A172 (cell line): ENCODE measurements at places on chromosomes 7 and 10.
A peak's percentile ranks its signal among the peaks of the same experiment; 100 is the strongest.

DNA sequence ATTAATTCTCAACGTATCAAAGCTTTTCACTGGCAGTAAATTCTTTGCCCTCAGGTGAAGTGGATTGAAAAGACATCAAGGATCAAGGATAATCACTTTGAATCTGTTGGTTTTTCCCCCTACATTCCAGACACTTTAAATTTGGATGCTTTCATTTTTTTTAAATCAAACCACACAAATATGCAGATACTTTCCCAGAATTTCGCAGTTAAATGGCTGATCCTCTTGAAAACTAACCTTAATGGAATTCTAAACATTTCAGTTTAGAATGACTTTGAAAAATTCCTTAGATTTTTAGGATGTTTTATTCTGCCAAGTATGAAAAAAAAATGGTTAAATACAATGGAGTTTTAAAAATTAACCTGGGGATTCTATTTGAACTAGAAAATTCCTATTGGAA, 325.9 kb downstream of the GFRA1 start:
- peak; percentile 77 for DNase-seq

- no peak for DNase-seq
Measured at GRCh38 chr7:148962440-148962822, 65.9 kb downstream of the PDIA4 start.

GRCh38 chr10:48442090-48442808, 135.8 kb downstream of the MAPK8 start:
- no peak for DNase-seq

DNA sequence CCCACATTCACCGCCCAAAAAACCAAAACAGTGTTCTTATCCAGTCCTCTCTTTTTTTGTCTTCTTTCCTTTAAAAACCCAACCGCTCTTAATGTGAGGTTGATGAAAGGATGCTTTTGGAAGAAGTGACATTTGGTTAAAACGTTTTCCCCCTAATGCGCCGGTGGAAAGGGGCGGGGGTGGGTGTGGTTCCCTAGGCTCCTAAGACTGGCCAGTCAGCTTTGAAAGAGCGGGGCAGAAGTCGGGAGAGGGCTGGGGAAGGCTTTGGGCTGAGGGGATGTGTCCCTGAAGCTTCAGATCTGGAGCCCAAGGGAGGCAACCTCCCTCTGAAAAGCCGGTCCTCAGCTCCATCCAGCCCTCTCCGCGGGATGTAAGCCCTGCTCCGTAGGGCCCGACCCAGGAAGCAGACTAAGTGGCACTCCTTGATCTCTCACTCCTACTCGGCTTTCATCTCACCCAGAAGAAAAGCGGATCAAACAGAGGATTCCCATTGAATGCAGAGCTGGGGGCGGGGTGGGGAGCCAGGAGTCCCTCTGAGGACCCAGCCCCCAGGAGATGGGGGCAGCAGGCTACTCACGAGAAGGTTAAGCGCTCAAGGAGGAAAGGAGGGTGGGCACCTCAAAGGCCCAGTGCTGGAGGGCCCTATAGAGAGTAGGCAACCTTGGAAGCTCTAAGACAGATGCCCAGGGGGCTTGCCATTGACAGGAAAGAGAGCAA, 2.4 kb upstream of the EVX1 start:
- no peak for DNase-seq

DNA sequence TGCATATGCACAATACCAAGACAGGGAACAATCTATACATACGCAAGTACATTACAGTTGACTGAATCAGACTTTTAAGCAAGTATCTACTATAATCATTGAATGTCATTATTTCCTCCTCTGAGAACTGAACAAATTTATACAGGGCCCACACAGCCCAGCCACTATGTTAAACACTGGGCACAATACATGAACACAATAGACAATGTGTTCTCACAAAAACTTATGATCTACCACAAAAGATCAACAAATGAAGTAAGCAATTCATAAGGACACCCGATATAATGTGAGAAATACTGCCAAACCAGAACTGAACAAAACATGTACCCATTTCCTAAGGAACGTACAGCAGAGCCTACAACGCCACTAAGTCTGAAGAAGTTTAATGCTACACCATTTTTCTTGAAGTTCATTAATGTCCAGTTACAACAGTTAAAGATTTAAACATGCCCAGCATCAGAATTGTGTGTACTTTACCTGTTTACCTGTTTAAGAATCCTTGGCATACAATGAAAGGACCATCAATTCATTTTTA, 31.5 kb downstream of the SHTN1 start:
- DNase-seq = no peak

DNA sequence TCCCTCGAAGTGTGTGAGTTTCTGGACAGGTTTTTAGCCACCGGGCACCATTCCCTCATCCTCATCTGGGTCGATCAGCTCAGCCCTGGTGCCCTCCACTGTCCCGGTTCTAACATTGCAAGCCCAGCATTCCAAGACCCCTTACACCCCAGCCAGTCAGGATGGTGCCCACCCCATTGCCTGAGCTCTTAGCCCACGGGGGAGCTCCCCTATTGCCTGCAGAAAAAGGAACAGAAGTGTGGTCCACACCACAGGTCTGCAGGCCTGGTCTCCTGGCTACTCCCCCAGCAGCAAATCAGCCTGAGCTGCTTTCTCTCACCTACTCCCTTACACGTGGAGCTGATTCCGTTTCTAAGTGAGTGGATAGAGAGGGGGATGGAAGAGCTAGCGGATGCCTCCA, 4.8 kb downstream of the CALML5 start:
- DNase-seq = no peak

- no peak for DNase-seq
Measured at GRCh38 chr7:156002362-156003066, 190.3 kb upstream of the SHH start.

DNA sequence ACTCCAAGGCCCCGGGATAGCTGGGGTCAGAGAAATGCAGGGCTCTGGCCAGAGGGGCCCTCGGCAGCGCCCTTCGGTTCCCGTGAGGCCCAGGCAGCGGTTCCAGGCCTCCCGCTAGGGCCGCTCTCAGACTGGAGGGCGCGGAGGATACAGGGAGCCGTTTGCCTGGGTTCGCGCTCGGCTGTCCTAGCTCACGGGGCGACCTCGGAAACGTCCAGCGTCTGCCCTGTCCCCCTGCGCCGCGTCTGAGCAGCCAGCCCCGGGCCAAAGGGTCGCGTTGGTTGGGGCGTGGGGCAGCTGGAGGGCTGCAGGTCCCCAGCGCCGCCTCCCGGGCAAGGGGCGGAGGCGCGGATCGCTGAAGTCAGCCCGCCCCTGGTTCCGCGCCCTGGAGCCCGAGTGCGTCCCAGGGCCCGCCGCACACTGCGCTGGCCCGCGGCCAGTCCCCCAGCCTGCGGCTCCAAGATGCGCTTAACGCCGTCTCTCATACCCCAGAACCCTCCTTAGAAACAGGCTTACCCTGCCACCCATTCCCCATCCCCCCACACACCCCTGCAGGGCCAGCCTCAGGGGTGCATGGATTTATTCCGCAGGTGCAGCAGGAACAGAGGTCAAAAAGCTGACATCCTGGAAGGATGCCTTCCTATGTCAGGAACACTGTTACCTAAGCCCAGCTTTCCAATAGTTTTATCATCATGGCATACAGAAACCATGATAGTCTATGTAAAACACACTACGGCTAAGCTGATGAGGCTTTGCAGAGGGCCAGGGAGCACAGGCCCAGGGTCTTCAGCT, 22.1 kb upstream of the OPN4 start:
- no peak for DNase-seq

- DNase-seq = no peak
Measured at GRCh38 chr10:113618338-113618737, 45.5 kb downstream of the NRAP start.

GRCh38 chr10:124599588-124600050, 138.0 kb downstream of the LHPP start:
- no peak for DNase-seq

GRCh38 chr10:112045938-112046337, 137.6 kb downstream of the GPAM start:
- no peak for DNase-seq

DNA sequence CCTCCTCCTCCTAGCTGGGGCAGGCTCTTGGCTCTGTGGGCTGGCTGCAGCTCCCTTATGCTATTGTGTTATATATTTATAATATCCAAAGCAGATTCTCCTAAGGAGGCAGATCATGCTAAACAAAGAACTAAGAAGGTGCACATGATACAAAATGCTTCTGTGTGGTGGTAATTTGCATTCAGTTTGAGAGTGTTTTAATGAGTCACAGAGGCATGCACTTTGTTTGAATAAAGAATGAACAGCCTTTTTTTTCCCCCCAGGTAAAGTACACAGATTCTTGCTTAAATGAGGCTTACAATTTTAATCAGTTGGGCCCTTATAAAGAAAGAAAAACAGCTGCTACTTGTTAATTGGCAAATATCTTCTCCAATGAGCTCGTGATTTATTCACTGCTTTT, 95.0 kb downstream of the FANK1 start:
- no peak for DNase-seq

DNA sequence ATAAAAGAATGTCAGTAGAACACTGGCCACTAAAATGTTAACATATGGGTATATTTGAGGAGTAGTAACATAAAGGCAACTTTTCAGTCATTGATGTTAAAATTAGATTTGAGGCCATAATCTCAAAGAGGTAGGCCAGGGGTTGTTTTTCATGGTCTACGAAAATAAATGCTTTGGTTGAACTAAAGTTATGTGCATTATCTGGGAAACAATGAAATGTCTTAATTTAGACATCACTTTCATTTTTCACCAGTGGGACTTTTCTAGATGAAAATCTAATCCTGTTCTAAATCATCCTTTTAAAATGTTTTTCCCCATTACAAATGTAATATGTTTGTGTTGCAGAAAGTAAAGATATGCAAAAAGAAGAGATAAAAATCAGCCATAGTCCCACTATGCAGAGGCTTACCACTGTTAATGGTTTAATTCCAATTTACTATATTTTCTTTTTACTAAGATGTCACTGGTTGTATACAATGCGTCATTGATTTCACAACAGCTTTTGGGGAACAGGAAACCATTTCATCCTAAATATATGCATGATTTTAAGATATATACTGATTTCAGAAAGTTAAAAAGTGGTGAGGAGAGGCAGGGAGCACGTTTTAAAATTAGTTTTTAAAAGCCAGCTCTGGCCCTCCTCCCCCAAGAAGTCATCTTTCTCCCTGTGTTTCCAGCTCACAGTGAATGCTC, 64.3 kb downstream of the ARID5B start:
- no peak for DNase-seq

DNA sequence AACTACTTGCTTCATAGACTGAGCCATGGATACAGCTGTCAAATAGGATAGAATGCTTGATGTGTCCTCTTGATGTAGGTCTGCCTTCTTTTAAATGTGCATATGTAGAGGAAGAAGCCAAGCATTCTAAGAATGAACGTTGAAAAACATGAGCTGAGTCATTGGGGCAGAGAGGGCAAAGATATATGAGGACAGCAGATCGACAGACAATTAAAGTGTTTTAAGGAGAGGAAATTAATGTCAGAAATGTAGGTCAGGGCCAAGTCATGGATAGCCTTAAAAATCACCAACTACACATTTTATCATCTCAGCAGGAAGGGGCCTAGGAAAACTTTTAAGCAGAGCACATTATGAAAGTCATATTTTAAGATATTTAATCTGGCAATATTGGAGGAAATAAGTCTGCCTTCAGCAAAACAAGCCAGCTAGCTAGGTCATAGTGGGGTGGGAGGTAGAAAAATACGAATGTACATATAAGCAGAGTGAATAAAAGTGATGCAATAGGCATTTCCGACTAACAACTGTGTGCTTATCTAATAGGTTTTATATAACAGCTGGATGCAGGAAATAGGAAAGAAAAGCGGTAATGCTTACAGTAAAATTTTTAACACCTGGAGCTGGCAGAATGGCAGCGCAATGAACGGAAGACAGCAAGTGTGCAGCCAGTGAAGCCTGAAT, 638.3 kb upstream of the TPK1 start:
- DNase-seq = no peak

GRCh38 chr10:132723330-132723970, 62.5 kb downstream of the NKX6-2 start:
- DNase-seq = no peak

GRCh38 chr10:3593611-3594010, 191.4 kb downstream of the KLF6 start:
- no peak for DNase-seq

GRCh38 chr7:16940776-16941175, 59.0 kb upstream of the AGR3 start:
- DNase-seq = no peak

GRCh38 chr7:102897211-102897631, 15.6 kb upstream of the LRRC17 start:
- no peak for DNase-seq

GRCh38 chr7:150381785-150382122, 2.6 kb downstream of the ZNF775 start:
- no peak for DNase-seq

DNA sequence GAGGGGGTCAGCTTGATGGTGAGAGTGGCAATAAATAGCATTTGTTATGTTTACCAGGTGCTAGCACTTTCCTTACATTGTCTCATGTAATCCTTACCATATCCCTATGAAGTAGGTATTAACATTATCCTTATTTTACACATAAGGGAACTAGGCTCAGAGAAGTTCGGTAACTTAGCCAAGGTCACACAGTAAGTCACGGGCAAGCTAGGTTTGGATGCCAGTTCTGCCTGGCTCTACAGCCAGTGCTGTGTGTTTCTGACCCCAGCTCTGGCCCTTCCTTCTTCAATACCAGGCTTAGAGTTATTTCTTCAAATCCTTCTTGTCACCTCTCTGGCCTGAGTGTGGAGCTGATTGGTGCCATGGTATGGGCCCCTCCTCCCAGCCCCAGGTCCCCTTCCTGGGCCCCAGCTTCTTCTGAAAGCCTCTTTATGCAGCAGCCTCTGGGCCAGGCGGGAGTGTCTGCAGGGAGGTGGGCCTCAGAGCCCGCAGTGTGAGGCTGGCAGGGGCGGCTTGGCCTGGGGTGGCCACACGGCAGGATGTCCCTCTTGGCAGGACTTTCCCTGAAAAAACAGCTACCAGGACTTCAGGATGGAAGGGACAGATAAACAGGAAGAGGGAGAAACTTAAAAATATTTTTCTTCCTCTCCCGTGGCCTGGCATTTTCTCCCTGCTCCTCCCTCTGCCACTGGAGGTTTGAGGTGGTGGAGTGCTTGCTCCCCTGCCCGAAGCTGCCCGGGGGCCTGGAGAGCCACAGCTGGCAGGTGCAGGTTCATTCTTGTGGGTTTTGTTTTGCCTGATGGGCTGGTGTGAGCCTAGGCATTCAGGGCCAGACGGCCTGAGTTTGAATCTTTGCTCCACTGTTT, 20.6 kb downstream of the PALD1 start:
- DNase-seq = no peak

- peak; percentile 40 for DNase-seq
Measured at GRCh38 chr7:20574784-20575720, 40.4 kb upstream of the ABCB5 start.

GRCh38 chr7:72446591-72447462, 34.7 kb upstream of the CALN1 start:
- no peak for DNase-seq

- DNase-seq = no peak
Measured at GRCh38 chr7:20393021-20393610, 62.4 kb downstream of the ITGB8 start.

- no peak for DNase-seq
Measured at GRCh38 chr7:152014722-152015121, 10.8 kb upstream of the GALNT11 start.
